ENCODE measurements at places on chromosomes 1 and 21. TPM values are rescaled to one million over a fixed set of nuclear protein-coding genes. Genes with fewer than 3 reads are reported as not detected.

GRCh38 chr1:201253411-201253810, 29.9 kb upstream of the PKP1 start:
- DNase-seq: peak; percentile 28

DNA sequence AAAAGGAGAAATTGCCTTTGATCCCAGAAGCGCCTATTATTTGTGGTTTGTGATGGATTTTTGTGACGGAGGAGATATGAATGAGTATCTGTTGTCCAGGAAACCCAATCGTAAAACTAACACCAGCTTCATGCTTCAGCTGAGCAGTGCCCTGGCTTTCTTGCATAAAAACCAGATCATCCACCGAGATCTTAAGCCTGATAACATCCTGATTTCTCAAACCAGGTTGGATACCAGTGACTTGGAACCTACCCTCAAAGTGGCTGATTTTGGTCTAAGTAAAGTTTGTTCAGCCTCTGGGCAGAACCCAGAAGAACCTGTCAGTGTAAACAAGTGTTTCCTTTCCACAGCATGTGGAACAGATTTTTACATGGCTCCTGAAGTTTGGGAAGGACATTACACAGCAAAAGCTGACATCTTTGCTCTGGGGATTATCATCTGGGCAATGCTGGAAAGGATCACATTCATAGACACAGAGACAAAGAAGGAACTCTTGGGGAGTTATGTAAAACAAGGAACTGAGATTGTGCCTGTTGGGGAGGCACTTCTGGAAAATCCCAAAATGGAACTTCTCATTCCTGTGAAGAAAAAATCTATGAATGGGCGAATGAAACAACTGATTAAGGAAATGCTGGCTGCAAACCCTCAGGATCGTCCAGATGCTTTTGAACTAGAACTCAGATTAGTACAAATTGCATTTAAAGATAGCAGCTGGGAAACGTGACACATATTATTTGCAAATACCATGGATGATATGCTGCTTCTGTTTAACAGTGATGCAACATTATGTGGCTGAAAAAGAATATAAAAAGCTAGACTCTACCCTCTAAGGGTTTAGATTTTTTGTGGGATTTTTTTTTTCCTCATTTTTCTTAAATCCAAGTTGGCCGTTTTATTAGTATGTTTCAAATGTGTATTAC, 10.5 kb downstream of the PDIK1L start:
- DNase-seq: no peak

GRCh38 chr1:31432592-31433395, 19.8 kb downstream of the SERINC2 start:
- no peak for DNase-seq

DNA sequence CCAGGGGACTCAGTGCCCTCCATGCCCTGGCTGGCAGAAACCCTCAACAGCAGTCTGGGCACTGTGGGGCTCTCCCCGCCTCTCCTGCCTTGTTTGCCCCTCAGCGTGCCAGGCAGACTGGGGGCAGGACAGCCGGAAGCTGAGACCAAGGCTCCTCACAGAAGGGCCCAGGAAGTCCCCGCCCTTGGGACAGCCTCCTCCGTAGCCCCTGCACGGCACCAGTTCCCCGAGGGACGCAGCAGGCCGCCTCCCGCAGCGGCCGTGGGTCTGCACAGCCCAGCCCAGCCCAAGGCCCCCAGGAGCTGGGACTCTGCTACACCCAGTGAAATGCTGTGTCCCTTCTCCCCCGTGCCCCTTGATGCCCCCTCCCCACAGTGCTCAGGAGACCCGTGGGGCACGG, 2.8 kb upstream of the TAS1R3 start:
- DNase-seq: no peak

The RNASEL gene
- 4.5 TPM for total RNA-seq

GRCh38 chr1:100249155-100249536, 488 bp downstream of the DBT start:
- DNase-seq: no peak

- DNase-seq: no peak
Observed at GRCh38 chr1:2473198-2473597, 2.9 kb upstream of the PLCH2 start.

The VAV3 gene
- total RNA-seq: 3.2 TPM

- DNase-seq: no peak
Observed at GRCh38 chr21:29335720-29336119, 37.0 kb downstream of the BACH1 start.

DNA sequence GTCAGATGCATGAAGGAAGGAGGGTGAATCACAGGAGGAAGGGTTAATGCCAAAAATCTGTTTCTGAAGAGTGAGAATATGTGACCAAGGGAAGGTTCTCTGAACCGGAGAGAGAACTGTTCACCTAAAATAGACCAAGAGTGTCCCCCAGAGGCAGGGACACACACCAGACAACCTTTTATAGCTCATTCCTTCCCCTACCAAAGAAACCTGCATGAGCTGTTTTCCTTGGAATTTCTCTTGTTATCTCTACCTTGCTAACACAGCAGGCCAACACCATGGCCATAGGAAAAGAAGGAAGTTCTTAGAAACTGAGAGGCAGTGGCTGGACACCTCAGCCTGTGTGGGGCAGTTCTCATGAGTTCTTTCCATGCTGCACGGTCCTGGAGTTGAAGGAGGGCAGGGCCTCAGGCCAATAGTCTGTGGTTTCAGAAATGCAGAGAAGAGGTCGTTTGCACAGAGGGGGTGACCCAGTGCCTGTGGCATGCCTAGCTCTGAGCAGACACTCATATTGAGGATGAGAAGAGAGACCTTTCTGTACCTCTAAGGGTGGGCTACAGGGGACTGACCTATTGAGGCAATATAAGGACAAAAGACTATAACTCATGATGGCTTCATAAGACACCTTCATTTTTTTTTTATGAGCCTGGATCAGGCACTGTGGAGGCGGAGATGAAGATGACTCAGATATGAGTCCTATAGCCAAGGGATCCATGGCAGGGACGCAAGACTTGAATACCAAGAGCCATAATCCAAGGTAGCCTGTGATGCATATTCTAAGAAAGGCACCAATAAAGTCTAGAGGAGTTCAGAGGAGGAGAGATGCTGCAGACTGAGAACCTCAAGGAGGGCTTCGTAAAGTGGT, 39.4 kb downstream of the IGFN1 start:
- DNase-seq: no peak

DNA sequence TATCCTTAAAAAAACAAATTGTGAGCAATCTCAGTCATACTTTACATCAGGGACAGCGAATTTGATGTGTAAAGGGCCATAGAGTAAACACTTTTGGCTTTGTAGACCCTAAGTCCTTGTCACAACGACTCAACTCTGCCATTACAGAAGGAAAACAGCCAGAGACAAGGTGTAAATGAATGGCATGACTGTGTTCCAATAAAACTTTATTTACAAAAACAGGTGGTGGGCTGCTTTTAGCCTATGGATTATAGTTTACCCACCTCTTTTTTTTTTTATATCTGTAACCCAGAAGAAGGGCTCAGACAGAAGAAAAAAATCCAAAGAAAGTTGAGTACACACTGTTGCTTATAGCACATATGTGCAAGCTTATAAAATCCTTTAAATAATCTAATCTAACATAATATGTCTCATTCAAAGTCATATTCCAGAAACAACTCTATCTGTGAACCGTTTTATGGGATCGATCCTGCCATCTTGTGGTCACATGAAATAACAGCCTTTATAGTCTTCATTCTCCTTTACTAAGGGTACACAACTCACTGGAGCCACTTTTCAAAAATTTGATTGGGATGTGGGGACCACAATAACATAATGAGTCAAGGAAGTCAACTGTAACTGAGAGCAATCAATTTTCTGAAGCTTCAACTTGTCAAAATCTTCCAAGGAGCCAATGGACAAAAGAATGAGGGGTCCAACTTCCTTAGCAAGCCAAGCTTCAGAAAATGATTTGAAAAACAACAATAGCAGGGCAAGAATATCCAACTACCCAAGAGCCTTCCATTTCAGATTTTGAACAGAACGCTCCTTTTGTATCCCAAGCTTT, 142.2 kb upstream of the KRTAP19-8 start:
- no peak for DNase-seq

Data from mesothelial cell of epicardium (in vitro differentiated cells).